ENCODE measurements at places on chromosomes 12 and 14. TPM values are rescaled to one million over a fixed set of nuclear protein-coding genes. Genes with fewer than 3 reads are reported as not detected.

Gene NTS
- polyA plus RNA-seq = 0.05 TPM

Gene CMKLR1
- polyA plus RNA-seq = 2.4 TPM

Gene MAP3K9
- 0.44 TPM for polyA plus RNA-seq

Gene IL31
- not detected for polyA plus RNA-seq

Gene CIDEB
- 1.3 TPM for polyA plus RNA-seq

Gene SPX
- polyA plus RNA-seq = 2.1 TPM

Gene ASPG
- polyA plus RNA-seq = 0.61 TPM

Gene ANKRD33
- not detected for polyA plus RNA-seq

Gene LTA4H
- 22.2 TPM for polyA plus RNA-seq

Gene A2M
- 53.0 TPM for polyA plus RNA-seq

Gene TMTC1
- polyA plus RNA-seq = 24.7 TPM

Gene TPPP2
- polyA plus RNA-seq = not detected

DNA sequence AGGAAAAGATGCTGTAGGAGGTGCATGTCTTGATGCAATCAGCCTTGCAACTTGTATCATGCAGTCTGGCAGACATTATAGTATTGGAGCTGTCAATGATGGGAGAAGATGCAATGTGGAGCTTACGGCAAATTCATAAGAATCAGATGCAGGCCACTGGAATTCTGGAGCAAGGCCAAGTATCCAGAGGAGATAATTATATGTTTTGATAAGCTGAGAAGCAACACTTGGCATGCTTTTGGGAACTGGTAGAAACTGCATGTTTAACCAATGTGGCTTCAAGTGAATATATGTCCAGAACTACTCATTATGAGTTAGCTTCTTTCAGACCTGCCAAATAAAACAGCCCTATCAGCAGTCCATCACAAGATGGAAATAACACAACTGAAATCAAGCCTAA is 249.1 kb upstream of the PPFIA2 start:
- DNase-seq = no peak

DNA sequence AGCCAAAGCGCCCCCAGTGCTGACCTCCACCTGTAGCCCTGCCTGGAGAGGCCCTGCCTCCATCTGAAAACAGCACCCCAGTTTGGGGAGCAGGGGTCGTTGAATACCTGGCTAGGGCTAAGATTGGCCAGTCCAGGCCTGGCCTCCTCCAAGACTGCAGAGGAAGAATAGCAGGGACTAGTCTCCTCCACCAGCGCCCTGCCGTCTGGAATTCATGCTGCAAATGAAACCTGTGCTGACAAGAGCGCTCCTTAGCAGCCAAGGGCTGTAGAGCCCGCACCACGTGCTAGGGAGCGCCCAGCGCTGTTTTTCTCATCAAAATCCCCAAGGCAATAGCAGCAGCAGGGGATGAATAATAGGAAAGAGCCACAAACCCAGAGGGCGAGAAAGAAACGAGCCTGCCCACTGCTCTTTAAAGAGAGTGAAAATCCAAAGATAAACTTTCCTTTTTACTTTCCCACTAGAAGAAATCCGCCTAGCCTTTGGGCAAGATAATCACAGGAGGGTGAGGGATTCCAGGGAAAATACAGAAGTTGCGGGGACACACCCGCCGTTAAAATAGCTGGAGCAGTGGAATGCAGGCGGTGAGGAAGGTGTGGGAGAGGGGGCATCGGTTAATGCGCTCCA is 3.3 kb downstream of the COL2A1 start:
- peak; percentile 34 for DNase-seq

- DNase-seq = no peak
Measured at GRCh38 chr12:106091446-106091820, 47.3 kb downstream of the NUAK1 start.

DNA sequence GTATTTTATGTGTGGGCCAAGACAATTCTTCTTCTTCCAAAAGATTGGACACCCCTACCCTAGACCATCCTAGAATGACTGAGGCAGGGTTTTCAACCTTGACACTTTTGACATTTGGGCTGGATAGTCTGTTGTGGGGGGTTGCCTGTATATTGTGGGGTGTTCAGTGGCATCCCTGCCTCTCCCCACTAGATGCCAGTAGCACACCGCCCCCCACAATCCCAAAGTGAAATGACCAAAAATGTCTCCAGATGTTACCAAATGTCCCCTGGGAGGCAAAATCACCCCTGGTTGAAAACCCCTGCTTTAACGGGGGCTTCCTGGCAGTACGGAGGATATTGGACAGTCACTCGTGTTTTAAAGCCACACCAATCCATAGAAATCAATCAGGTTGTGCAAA is 219.6 kb downstream of the PHETA1 start:
- DNase-seq = no peak

- DNase-seq = no peak
Measured at GRCh38 chr12:26744697-26745440, 88.1 kb downstream of the ITPR2 start.

- no peak for DNase-seq
Measured at GRCh38 chr14:98059106-98059505, 1212.9 kb downstream of the BCL11B start.

GRCh38 chr14:26389646-26390508 is 208.0 kb downstream of the NOVA1 start:
- DNase-seq = no peak

DNA sequence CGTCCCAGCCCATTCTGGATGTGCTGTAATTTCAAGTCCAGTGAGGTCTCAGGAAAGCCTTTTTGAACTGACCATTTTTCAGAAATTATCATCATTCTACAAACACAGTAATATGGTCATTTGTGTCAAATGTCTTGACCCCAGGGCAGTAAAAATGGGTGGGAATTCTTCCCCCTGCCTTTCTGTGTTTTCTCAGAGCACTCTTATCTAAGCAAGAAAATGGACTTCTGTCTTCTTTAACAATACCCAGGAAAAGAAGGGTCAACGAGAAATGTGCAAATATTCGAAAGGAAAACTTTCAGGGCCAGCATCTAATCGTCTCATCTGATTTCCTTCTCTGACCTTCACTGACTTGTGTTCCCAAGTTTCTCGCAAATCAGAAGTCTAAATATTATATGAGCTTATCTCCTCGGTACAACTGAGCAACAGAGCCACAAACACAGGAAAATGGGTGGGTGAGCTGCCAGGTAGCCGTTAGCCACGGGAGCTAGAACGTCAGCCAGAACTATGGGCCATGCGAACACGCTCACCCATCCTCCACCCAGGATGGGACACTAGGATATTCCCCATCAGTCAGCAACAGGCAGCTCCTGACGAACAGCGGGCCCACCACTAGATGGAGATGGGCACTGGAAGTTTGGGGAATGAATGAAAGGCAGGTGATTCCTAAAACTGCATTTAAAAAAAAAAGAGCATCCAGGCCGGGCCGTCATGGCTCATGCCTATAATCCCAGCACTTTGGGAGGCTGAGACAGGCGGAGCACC is 57.1 kb downstream of the VWF start:
- DNase-seq = no peak

- DNase-seq = no peak
Measured at GRCh38 chr14:104421401-104421821, 158.2 kb upstream of the C14orf180 start.

- DNase-seq = no peak
Measured at GRCh38 chr14:106883218-106883692, 1356.9 kb downstream of the TMEM121 start.

- DNase-seq = no peak
Measured at GRCh38 chr12:45051572-45052125, 750 bp upstream of the DBX2 start.

- DNase-seq = no peak
Measured at GRCh38 chr14:72549026-72549425, 344.9 kb downstream of the DPF3 start.

DNA sequence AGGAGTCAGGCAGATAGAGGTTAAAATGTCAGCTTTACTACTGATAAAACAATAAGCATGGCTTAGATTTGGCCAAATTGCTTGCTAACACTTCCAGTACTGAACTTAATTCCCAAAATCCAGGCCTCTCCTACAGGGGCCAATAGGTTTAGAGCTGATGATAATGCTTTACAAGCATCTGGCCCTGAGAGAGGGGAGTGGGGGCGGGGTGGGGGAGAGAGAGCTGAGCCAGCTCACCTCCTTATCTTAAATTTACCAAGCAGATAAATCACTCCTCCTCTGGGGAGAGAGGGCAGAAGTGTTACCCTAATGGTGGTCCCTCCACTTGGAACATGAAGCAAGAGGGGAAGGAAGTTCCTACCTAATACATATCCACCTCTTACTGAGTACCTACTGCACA is 182.2 kb upstream of the CRY1 start:
- no peak for DNase-seq

- peak; percentile 38 for DNase-seq
Measured at GRCh38 chr14:22386924-22387775, 201.9 kb downstream of the DAD1 start.

DNA sequence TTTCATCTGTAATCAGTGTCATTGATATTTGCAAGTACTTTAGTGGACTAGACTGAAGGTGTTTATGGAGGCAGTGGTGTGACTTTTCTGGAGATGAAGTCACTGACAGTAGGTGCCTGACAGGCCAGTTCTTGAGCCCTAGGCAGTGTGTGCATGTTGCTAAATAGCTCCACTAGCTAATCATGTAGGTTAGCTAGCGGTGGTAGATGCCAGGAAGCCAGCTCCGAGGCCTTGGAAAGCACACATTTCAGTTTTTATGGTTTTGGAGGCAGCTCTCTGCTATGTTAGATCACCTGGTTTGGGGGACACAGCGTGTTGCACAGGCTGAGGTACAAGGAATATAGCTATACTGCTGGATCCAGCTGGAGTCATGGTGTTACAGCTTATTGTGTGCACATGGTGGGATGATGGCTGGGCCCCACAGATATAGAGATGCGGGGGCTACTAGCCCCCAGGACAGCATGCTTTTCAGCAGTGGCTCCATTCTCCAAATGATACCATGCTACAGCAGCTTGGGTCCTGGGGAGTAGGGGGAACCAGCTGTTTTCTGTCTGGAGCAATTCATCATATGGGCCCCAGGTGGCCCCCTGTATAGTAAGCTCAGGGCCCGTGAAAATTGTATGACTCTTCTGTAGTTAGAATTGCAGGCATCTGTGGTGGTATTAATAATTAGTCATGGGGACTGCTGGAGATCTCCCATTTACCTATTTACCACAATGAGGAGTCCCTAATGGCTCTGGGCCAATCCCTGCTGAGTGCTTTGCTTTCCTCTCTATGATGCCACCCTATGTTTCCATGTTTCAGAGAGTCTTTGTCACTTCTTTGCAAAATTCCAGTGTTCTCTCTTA is 367.2 kb upstream of the LMO3 start:
- no peak for DNase-seq

DNA sequence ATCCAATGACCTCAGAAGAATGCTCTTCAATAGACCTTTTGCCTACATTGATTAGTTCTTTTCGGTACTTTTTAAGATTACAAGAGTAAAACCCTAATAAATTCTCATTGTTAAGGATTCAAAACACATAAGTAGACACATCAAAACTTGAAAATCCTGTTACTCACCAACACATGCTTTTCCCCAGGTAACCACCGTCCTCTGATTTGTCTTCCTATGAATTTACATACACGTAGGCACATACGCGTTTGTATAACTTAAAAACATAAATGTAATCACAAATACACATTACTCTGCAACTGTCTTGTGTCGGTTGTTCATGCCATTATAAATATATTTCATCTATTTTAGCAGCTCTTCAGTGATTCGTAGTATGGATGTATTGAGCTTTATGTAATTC is 910 bp upstream of the WASHC4 start:
- no peak for DNase-seq

- DNase-seq = no peak
Measured at GRCh38 chr14:61549425-61549824, 145.9 kb upstream of the HIF1A start.

DNA sequence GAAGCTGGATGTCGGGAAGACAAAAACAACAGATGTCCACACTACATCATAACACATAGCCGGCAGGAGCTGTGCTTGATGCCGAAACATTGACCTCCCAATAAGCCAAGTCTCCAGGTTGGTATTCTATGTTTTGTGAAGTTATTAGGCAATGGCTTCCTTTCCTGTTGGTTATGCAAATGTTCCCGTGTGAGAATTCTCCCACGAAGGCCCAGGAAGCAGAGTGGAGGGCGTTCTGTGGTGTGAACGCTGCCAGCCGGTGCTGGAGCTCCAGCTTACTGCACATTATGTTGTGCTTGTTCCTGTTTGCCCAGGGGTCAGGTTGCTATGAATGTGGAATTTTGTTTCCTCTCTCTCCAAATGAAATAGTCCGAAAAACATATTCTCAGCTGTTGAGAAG is 156.4 kb upstream of the HMGA2 start:
- no peak for DNase-seq

DNA sequence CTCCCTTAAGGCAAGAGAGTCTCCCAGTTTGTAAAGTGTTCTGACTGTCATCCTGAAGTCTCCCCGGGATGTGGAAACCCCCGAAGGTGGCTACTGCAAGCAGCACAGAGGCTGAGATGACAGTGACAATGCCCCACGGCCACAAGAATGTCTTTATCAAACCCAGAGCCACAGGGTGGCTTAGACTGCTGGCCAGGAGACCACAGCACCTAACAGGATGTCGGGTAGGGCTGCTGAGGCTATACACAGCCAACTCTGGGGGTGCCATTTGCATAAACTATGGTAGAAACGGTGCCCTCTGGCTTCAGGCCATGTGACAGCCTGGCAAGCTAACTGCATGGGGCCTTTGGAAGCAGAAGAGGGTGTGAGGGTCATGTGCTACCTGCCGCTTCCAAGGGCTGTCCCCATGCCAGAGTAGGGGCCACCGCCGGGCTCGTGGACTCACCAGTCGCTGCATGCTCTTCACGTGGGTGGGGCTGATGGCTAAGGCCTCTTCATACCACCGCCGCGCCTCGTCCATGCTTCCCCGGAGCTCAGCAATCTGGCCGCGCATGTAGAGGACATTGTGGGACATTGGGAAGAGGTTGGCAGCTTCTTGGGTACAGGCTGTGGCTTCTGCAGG is 180.9 kb downstream of the CALM1 start:
- DNase-seq = no peak

- peak; percentile 37 for DNase-seq
Measured at GRCh38 chr14:101110729-101111619, 207.5 kb upstream of the RTL1 start.

GRCh38 chr14:80315681-80316080 is 104.4 kb upstream of the DIO2 start:
- no peak for DNase-seq

GRCh38 chr14:61430066-61430757 is 108.8 kb downstream of the PRKCH start:
- DNase-seq = no peak

DNA sequence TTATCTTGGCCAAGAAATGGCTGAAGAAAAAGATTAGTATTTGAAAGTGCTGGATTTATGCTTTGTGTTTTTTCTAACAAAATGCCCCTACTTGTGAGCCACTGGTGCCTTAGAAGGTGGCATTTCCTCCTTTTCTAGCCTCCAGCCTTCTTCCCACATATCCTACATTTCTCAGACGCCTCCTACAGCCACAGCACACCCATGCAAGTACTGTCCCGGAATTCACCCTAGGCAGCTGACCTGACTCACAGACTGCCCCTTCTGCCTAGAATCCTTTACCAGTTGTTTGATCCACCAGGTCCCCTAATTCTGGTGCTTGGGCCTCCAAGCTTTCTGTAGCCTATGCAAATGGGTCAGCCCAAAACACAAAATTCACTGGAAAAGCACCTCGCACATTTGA is 166.0 kb downstream of the FOXN3 start:
- no peak for DNase-seq

Data from psoas muscle (tissue), 8 donors.